ENCODE measurements at places on chromosomes 2 and 18.
A peak's percentile ranks its signal among the peaks of the same experiment; 100 is the strongest.

DNA sequence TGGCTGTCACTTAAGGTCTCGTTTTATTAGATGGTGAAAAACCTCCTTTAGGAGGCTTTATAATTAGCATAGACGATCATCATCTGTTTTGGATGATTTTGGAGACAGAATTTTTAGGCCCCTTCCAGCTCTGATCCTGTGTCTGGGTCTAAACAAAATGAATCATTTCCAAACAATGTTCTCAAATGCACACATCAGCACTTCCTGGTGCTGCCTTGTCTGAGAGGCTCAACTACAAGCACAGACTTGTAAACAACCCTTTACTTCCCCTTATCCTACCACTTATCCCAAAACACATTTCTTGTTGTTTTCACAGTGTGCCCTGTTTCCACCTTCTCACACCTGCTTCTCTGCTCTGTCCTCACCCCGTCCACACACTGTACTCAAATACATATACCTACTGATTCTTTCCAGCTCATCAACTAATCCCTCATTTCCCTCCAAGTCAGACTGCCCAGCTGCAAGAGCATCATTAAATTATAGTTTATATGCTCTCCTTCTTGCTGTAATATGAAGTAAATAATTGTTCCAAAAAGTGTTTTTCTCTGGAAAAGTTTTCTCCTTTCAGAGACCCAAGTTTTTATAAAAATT, 71.2 kb upstream of the COL3A1 start:
- peak; percentile 66 for DNase-seq

- peak; percentile 87 for DNase-seq
These were observed 83.9 kb downstream of the PDK1 start for GRCh38 chr2:172639823-172640222.

- DNase-seq = no peak
These were observed 9.3 kb upstream of the MGAT5 start for GRCh38 chr2:134244587-134244986.

- DNase-seq = peak; percentile 30
These were observed 1.0 kb downstream of the NAB1 start for GRCh38 chr2:190649798-190650390.

DNA sequence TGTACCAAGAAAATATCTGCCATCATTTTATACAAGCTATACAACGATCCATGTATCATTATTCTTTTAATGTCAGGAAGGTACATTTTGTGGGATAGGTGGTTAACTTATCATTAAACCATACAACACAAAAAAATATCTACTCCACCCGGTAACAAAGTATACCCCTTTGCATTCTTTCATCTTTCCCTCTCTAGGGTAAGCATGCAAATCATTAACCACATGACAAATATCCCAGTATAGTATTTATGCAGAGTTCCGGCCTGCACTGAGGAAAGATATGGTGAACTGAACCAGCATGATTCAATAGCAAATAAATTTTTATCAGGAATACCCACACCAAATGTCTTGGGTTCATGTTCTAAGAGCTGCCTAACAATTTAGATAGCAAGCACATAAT, 22.5 kb upstream of the SULT1C2 start:
- DNase-seq = no peak

GRCh38 chr2:221388891-221389290, 183.2 kb downstream of the EPHA4 start:
- DNase-seq = no peak

DNA sequence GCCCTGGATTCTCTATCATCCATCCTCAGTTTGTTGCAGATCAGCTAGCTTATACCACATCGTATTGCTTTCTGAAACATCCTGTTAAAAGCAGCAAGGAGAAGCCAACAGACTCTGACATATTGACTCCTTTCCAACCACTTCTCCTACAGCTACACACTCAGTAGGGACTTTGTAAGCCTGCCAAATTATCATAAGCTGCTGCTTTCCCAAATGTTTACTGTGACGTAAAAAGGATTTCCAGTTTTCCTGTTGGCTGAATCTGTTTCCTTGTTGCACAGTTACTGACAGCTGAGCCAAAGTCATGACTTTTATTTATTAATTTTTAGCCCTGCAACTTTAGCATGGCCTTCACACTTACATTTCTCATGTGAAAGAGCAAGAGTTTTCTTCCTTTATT, 294.3 kb downstream of the KCNJ3 start:
- DNase-seq = no peak

GRCh38 chr2:215283221-215283620, 28.6 kb upstream of the ATIC start:
- DNase-seq = no peak

- DNase-seq = peak; percentile 43
These were observed 6.2 kb downstream of the ODC1 start for GRCh38 chr2:10441948-10442347.

All from fibroblast of skin of abdomen (primary cell).